ENCODE measurements at places on chromosomes 3 and 15.

- no peak for DNase-seq
These were observed 141.8 kb downstream of the ZPLD1 start for GRCh38 chr3:102576651-102577050.

DNA sequence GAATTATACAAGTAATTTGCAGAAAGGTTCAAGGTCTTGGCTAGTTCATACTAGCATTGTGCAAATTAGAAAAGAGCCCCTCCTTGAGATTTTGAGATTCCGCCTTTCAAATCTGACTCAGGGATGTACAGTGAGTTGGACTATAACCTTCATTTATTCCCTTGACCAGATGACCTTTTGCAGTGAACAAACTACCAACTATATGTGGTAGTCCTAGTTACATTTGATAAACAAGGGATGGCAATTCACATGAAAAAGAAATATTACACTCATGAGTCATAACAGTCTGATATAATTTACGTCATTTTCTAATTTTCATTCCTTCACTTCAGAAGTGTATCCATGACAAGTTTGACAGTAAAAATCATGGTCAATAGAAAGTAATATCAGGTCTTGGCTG is 860.4 kb downstream of the ROBO1 start:
- DNase-seq = no peak

- no peak for DNase-seq
These were observed 191.8 kb downstream of the SEMA6D start for GRCh38 chr15:47908950-47909670.

DNA sequence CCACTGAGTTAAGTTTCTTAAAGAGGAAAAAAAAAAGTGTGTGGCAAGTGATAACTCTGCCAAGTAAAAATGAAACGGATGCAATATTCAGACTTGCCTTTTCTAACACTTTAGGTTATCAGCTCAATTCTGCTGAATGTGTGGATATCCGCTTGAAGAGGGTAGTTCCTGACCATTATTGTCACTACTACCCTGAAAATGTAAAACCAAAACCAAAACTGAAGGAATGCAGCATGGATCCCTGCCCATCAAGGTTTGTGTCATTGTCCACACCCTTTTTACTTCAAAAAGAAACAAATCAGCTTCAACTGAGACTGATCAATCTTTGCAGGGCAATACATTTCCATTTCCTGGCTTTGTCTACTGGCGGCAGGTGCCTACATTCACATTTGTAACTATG is 236.1 kb downstream of the ADAMTSL3 start:
- DNase-seq = no peak

DNA sequence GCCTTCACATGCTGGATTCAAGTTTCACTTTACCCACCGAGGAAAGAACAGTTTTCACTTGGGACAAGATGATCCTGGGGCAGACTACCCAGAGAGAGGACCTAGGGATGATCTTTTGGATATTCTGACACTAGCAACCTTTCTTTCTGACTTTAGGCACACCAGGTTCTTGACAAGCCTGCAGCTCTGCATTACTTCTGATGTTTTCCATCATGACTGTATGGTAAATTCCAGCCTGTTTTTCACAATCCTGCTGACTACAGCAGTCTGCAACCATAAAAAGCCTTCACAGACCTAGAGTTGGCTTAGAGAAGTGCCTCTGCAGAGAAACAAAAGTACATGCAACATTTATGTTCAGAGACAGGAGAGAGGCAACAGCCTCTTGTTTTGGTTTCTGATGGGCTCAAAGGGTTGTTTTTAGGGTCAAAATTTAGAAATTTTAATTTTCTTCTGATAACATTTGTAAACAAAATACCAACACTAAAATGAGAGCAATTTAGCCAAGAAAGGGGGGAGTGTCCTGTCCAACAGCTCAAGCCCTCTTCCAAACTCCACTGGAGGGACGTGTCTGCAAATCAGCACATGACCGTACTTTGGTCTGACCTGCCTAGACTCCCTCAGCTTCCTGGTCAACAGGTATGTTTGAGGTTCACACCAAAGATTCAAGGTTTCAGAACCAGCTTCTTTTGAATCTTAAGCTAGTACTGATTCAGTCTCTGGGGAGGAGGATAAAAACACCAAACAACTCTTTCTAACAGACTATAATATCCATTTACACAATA is 799 bp downstream of the ABI3BP start:
- no peak for DNase-seq

DNA sequence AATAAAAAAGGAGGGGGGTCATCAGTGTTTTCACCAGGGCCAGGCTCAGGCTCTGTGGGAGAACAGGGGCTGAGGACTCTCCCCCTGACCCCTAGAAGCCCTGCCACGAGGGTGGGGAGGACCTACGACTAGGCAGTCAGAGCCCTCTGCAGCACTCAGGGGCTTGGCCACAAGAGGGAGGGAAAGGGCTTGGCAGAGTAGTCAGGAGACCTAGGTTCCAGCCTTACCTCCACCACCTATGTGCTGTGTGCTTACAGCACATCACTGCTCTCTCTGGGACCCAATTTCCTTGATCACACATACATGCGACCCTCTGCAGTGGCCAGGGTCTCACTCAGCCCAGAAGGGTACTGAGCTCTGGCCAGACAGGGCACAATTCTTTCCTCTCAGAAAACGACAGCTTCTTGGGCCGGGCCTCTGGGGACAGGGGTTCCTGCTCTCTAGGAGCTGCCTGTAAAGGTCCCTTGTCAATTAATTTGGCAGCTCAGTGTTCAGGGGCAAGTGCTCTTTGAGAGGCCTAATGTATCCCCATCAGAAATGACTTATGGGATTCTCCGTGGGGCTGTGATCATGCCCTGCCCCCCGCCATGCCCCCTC is 16.4 kb upstream of the SKIC8 start:
- DNase-seq = no peak

GRCh38 chr15:90860942-90861675 is 7.3 kb upstream of the FURIN start:
- no peak for DNase-seq

Data from activated CD4-positive, CD25-positive, alpha-beta regulatory T cell treated with anti-CD3 and anti-CD28 coated beads, Interleukin-2, amount 50 U/mL, for 72 hours (primary cell).